ENCODE measurements at places on chromosomes 13 and 19. TPM values are rescaled to one million over a fixed set of nuclear protein-coding genes. Genes with fewer than 3 reads are reported as not detected.
A peak's percentile ranks its signal among the peaks of the same experiment; 100 is the strongest.

Gene KIRREL2
- total RNA-seq = 0.17 TPM

- DNase-seq = peak; percentile 53
Measured at GRCh38 chr19:35513628-35514281, at the start of gene DMKN. Gene DMKN, minus strand, starts transcription at chr19:35513649. Its CDS starts 174 bp downstream, at chr19:35513475.

Gene STOML3
- not detected for total RNA-seq

DNA sequence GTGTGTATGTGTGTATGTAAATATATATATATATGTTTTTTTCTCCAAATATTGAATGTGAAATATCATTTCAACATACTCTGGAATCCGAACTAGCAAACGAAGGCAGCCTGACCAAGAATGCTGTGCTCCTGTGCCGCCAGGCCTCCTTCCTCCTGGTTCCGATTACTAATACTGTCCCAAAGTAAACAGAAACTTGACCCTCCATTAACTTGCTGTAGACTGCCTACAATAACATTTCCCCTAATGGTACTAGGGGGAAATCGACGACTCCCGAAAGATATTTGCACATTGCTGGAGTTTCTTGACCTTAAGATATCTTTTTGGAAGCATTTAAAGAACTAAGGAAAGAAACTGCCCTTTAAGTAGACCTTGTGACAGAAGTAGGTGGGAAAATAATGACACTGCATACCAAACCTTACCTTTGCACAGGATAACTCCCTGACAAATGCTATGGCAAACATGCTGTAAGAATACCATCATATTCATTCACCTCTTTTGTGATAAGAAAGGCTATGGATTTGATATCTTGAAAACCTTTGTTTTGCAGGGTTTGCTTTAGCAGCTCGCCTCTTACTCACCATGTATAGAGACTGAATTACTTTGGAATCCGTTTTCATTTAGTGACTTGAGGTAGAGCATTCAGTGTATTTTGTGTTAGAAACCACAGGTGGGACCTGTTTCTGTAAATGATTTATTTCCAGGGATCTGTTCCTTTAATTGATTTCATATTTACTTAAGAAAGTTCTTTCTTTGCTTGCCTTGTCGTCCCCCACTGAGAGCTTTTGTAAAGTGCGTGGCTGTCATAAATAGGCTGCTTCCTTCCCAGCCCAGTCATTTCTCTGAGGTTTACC is 80.1 kb downstream of the KLF5 start:
- peak; percentile 58 for DNase-seq

Gene CASP14
- total RNA-seq = not detected

Data from M059J (cell line).